T-helper 9 cell (primary cell): ENCODE measurements at places on chromosomes 11 and 22.

DNA sequence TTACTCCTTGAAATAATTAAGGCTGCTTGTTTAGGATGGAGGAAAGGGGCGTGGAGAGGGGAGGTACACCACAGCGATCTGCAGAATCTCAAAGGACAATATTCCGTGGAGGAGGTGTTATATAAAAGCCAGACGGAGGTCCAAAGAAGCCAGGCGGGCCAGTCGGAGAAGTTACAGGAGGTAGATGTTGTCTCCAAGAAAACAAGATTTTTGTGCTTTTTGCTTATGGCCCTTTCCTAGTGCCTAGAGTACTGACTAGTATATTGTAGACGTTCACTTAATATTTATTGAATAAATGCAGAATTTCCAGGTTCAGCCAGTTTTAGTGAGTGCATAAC, 761 bp downstream of the ZDHHC13 start:
- no peak for DNase-seq

- DNase-seq: no peak
These were observed 6.1 kb upstream of the P2RY6 start for GRCh38 chr11:73265853-73266645.

GRCh38 chr11:96234866-96235441, 108.0 kb downstream of the MAML2 start:
- no peak for DNase-seq

- DNase-seq: no peak
These were observed 54.4 kb downstream of the GRAMD1B start for GRCh38 chr11:123484448-123484847.

- no peak for DNase-seq
These were observed 23.9 kb upstream of the CCDC86 start for GRCh38 chr11:60818057-60818456.

DNA sequence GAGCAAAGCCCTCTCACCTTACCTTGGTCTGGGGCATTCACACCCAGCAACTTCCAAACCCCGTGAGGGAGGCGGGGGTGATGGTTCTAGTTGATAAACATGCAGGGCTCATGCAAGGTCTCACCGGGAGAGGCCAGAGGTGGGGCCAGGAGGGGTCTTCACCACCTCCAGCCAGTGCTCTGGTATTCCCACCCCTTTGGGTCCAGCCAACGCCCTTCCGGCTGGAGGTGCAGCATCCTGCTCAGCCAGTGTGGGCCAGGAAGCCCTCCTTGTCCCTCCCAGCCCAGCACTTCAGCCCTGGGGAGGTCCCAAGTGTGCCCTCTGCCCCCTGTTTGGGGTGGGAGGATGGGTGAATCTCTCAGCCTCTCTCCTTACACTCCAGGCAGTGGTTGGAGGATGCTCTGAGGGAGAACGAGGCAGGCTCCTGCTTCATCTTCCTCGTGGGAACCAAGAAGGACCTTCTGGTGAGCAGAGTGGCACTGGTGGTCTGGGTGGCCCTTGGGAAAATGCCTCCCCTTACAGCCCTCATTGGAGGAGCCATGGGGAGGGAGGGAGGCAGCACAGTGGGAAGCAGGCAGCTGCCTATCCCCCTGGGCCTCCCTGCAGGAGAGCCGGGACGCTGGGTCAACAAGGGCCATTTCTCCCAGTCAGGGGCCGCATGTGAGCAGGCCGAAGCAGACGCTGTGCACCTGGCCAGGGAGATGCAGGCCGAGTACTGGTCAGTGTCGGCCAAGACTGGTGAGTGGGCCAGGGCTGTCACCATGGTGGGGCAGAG, 13.4 kb downstream of the RAB36 start:
- DNase-seq: no peak

- no peak for DNase-seq
These were observed 91.5 kb upstream of the HORMAD2 start for GRCh38 chr22:29988719-29989118.

GRCh38 chr11:65083134-65083833, 556 bp downstream of the CDCA5 start:
- DNase-seq: no peak

DNA sequence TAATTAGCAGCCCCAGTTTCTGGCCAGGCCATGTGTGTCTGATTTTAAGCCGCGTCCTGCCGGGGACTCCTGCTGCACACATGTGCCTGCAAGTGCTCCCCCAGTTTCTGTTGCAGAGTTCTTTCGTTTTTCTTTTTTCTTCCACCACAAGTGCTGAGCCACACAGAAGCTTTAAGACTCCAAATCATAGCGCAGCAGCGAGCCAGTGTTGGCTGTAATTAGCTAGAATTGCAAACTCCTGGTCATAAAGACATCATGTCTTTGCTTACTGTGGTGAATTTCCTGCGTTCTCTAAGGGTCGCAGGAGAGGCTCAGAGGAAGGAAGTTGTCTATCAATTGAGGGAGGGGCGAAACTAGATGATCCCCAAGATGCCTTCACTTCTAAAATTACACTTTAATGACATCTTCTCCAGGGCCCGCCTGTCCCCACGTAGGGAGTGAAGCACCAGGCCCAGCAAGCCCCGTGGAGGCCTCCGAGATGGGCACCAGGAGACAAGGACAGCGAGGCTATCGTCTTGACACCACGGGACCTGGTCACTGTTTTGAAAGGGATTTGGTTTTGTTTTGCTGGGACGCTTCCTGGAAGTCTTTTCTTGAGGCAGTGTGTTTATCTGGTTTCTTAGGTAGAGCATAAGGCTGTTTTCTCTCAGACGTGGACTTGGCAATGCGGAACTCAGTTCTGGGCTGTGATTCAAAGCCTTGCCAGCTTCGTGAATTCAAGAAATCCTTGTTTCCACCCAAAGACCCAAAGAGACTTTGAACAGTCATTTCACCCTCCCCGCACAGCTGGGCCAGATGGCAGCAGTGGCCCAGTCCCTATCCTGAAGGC, 71.8 kb downstream of the UBASH3B start:
- no peak for DNase-seq

DNA sequence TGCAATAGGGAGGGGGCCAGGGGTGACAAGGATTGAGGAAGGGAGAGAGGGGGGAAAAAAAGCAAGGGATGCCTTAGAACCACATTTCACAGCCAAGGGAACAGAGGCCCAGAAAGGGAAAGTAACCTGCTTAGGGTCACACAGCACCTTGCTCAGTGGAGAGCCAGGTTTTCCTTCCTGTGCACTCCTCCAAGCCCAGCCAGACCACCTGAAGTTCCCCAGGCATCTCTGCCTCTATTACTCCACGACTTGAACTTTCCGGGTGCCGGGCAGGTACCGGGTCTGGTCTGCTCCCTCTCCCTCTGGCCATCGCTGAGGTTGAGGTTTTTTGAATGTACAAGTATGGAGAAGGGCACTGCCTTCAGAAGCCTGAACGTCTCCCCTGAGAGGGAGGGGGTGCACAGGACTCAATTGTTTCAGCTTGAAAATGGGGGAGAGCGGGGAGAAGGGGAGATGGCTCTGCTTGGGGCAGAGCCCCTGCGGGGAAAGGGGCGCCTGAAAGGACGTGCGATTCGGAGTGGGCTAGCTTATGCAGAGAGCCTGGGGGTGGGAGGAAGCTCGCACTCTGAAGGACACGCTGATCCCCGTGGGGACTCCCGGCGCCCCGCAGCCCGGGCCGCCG, 516 bp upstream of the SERPINH1 start:
- DNase-seq: no peak

DNA sequence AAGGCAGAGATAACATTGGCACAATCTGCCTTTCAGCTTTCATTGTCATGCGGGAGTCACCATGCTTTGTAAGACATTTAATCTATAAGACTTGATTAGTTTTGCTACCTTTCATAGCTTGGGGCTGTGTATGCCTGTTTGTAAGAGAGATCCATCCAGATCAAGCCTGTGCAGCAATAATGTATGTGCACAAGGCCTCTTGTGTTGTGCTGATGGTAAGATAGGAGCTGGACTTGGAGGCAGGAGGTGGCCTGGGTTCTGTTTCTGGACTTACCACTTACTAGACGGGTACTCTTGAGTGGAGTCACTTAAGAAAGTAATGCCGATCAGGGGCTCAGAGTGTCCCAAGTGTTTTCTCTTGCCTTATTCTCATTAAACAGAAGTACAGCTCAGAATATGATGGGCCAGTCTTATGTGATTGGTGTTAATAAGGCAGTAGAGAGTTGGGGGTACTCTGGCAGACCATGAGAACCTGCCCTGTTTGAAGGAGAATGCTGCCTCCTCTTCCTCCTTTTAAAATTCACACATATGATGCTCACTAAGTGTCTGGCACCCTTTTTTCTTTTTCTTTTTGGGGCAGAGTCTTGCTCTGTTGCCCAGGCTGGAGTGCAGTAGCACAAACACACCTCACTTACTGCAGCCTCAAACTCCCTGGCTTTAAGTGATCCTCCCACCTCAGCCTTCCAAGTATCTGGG, 30.9 kb downstream of the PTPRJ start:
- no peak for DNase-seq

DNA sequence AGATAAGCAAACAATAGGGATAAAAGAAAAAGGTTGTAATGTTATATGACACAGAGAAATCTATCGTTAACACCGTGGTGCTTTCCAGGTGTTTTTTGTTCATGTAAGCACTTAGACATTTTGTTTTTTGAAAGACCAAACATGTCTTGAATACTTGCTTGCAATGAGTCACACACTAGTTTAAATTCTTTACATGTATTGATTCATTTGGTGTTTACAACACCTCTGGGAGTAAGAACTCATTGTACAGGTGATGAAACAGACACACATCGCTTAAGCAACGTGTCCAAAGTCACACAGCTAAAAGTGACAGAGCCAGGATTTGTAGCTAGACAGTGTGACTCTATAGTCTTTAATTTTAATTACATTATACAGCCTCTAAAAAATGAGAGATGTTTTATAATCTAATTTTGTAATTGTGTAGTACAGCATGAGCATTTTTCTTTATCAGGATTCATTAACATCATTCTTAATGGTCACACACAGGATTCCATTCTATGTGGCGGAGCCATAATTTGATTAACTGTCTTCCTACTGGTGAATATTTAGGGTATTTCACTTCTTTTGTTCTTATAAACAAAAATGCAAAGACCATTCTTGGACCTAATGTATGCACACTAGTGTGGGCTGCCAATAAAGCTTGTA, 148.8 kb downstream of the DBX1 start:
- no peak for DNase-seq

GRCh38 chr11:87322568-87322967, 284.8 kb downstream of the TMEM135 start:
- no peak for DNase-seq

DNA sequence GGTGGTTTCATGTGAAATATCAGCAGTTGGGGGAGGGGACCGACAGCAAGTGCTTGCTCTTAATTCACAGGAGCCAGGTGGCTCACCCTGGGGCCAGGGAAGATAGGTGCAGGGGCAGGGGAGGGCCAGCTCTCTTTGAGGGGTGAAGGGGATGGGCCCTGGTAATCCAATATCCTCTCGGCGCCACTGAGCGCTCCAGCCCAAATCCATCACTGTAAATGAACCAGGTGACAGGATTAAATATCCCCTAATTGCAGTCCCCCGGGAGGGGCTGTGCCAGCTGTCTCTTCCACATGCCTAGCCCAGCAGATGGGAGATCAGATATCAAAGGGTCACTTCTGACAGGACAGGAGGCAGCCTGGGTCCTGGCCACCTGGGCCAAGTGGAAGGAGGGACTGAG, 531.8 kb upstream of the CADM1 start:
- DNase-seq: no peak

DNA sequence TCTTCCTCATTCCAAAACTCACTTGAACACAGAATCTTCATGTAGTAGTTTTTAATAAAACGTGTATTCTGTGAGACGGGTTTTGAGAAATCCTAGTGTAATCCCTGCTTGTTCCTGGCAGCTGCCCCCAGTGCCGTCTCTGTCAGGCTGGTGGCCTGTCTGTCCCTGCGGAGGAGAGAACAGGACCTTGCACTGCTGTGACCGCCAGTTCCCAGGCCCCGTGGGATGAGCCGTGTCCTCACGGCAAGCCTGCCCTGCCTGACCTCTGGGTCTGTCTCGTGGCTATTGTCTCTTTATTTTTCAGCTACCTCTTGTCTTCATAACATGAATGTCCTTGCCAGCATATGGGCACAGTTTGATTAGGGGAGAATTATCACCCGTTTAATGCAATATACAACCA, 535.5 kb upstream of the B3GAT1 start:
- no peak for DNase-seq

DNA sequence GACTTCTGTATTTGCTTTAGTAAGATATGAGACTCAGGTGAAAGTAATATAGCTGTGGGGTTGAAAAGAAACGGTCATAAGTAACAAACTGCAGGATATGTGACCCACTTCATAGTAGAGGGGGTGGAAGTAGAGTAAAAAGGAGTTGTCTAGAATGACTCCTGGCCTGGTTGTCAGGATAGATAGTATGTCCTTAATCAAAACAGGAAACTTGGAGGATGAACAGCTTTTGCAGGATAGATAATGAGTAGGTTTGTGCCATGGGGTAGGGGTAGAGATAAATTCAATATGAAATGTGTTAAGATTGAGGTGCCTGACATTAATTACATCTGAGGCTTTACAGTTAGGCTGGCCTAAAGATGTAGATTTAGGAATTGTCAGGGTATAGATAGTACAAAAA, 47.0 kb upstream of the B3GNT6 start:
- no peak for DNase-seq

GRCh38 chr11:72015511-72016061, 16.9 kb downstream of the IL18BP start:
- no peak for DNase-seq

GRCh38 chr11:86910592-86910991, 44.6 kb downstream of the FZD4 start:
- DNase-seq: no peak

DNA sequence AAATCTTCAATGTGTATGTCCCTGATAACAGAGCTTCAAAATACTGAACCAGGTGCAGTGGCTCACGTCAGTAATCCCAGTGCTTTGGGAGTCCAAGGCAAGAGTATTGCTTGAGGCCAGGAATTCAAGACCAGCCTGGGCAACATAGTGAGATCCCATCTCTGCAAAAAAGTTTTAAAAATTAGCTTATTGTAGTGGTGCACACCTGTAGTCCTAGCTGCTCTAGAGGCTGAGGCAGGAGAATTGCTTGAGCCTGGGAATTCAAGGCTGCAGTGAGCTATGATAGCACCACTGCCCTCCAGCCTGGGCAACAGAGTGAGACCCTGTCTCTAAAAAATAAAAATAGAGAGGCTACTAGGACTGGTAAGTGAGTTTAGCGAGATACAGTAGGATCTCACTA, 84.0 kb downstream of the PACS1 start:
- DNase-seq: no peak

GRCh38 chr22:24148266-24149197, 32.8 kb upstream of the SUSD2 start:
- DNase-seq: no peak

- no peak for DNase-seq
These were observed 1.9 kb upstream of the DBX1 start for GRCh38 chr11:20161923-20162744.

DNA sequence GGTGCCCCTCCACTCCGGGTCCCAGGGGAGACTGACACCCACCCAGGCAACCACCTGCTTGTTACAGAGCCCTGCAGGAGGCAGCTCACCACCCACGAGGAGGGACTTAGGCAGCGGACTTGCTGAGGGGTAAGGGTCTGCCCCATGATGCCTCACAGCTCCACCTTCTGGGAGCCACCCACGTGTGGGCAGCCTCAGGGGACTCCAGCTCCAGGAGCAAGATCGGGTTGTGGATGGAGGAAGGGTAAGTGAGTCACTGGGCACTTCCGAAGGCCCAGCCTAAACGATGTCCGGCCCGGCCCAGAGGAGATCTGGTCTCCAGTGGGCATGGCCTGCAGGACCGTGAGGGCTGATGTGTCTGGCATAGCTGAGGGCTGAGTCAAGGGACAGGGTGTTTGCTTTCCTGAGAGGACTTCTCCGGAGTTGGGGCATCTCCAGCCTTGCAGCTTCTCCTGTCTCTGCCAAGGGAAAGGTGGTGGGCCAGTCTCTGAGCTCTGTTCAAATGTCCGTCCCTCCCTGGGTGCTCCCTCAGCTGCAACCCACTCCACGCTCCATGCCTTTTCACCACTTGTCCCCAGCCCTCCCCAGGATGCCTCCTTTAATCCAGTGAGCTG, 32.3 kb upstream of the P2RY2 start:
- DNase-seq: no peak
